Calu3 (cell line): ENCODE measurements at places on chromosomes 11 and 22.

DNA sequence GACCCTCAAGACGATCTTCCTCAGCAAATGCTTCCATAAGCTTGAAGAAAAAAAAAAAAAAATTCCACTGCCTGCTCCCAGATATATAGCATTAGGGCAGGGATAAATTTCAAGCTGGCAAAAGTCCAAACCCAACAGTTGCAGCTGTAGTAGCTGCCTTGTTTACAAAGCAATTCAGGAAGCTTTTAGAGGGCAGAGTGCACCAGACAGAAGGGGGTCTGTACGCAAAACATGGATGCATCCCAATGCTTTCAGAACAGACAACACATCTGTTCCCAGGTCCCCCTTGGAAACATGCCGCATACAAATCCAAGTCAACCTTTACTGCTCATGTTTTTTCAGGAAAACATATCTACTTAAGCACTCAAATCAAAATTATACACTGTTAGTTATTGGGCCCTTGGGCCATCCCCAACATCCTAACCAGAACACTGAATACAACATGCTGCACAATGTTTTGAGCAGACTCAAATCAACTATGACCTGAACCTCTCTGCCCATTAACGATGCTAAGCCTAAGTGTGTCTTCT lies 94.5 kb downstream of the CADM1 start:
- no peaks in the 10 kb centered on the region for H3K4me1 ChIP-seq
- H3K27ac ChIP-seq = no peak overlapping the region
- no peaks in the 10 kb centered on the region for H3K27me3 ChIP-seq
- DNase-seq = no peak
- H3K4me3 ChIP-seq = no peak overlapping the region

DNA sequence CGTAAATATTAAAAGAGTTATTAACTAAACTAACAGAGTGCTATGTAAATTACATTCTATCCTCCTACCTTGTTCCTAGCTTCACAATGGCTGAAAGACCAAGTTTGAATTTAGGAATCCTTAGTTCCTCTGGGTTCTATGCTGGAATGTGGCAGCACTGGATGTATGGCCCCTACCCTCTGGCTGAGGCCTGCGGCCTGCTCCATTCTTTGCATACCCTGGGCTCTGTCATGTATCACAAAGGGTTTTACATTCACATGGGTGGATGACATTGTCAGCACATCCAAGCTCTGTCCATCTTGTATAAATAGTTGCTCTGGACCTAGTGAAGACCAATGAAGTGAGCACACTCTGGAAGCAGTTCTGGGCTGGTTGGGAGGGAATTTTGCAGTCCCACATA lies 54.5 kb downstream of the AASDHPPT start:
- H3K4me1 ChIP-seq = peaks cover 6% of the 10 kb centered on the region
- H3K4me3 ChIP-seq = no peak overlapping the region
- no peaks in the 10 kb centered on the region for H3K36me3 ChIP-seq
- no peak overlapping the region for H3K27ac ChIP-seq
- peaks cover 25% of the 10 kb centered on the region for H3K27me3 ChIP-seq

DNA sequence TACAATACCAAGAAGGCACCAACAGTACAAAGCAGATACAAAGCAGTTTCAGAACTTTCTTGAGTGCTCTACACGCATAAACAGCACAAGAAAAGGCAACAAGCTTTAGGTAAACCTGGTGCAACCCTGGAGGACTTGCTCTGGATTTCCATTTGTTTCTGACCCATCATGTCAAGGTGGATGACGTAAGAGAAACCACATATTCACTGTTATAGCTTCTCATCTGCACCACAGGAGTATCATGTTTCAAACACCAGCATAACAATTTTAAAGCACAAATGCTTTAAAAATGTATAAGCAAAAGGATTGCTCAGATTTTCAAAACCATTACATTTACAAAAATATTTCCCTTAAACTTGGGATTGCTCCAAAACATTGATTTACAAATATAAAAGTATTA lies 25.0 kb upstream of the YPEL1 start:
- DNase-seq = no peak
- H3K4me3 ChIP-seq = no peak overlapping the region
- no peak overlapping the region for H3K27ac ChIP-seq
- no peaks in the 10 kb centered on the region for H3K27me3 ChIP-seq
- peaks cover 3% of the 10 kb centered on the region for H3K36me3 ChIP-seq
- peaks cover 6% of the 10 kb centered on the region for H3K4me1 ChIP-seq

DNA sequence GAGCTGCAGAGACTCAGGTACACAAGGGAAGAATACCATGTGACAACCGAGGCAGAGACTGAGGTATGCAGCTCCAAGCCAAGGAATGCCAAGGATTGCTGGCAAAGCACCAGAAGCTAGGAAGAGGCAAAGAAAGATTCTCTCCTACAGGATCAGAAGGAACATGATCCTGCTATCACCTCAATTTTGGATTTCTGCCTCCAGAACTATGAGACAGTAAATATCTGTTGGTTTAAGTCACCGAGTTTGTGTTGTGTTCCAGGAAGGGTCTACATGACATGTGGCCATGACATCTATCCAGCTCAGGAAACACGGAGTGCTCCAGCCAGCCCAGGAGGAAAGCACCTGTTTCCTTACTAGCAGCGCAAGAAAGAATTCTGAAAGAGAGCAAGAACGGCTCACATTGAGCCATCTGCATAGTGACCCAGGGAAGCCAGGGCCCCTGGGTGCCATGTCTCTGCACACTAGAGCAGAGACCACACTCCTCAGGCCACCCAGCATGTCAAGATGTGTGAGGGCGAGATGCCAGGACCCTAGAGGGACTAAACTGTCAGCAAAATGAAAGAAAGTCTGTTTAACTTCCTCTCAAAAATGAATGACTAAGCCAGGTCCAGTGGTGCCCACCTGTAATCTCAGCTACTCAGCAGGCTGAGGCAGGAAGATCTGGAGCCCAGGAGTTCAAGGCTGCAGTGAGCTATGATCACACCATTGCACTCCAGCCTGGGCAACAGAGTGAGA lies 35.6 kb upstream of the GALNT18 start:
- H3K27me3 ChIP-seq = peaks cover 70% of the 10 kb centered on the region
- no peaks in the 10 kb centered on the region for H3K4me1 ChIP-seq
- no peak overlapping the region for H3K4me3 ChIP-seq
- H3K27ac ChIP-seq = no peak overlapping the region
- no peaks in the 10 kb centered on the region for H3K36me3 ChIP-seq

DNA sequence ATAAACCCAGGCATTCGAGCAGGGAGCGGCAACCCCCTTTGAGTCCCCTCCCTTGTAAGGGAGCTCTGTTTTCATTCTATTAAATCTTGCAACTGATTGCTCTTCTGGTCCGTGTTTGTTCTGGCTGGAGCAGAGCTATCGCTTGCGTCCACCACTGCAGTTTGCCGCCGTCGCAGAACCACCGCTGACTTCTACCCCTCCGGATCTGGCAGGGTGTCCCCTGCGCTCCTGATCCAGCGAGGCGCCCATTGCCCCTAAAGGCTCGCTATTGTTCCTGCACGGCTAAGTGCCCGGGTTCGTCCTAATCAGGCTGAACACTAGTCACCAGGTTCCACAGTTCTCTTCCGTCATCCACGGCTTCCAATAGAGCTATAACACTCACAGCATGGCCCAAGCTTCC lies 10.4 kb upstream of the MS4A7 start:
- no peak overlapping the region for H3K4me3 ChIP-seq
- H3K27ac ChIP-seq = no peak overlapping the region
- H3K27me3 ChIP-seq = peaks cover 23% of the 10 kb centered on the region
- DNase-seq = no peak
- peaks cover 19% of the 10 kb centered on the region for H3K4me1 ChIP-seq

GRCh38 chr11:1292644-1293618 lies 16.5 kb downstream of the TOLLIP start:
- H3K27me3 ChIP-seq = no peaks in the 10 kb centered on the region
- no peak overlapping the region for H3K27ac ChIP-seq
- H3K4me1 ChIP-seq = no peaks in the 10 kb centered on the region
- no peak for DNase-seq
- H3K36me3 ChIP-seq = peaks cover 19% of the 10 kb centered on the region

- no peak overlapping the region for H3K27ac ChIP-seq
- H3K27me3 ChIP-seq = peaks cover 32% of the 10 kb centered on the region
- H3K4me1 ChIP-seq = no peaks in the 10 kb centered on the region
- H3K36me3 ChIP-seq = no peaks in the 10 kb centered on the region
- H3K4me3 ChIP-seq = no peak overlapping the region
These were observed 97.4 kb downstream of the MED15 start for GRCh38 chr22:20604776-20605221.

GRCh38 chr11:9992306-9992705 lies 301.7 kb downstream of the SBF2 start:
- DNase-seq = no peak
- H3K27ac ChIP-seq = no peak overlapping the region
- H3K36me3 ChIP-seq = no peaks in the 10 kb centered on the region
- no peak overlapping the region for H3K4me3 ChIP-seq

- H3K27ac ChIP-seq = no peak overlapping the region
- H3K36me3 ChIP-seq = peaks cover 4% of the 10 kb centered on the region
- no peaks in the 10 kb centered on the region for H3K27me3 ChIP-seq
These were observed 102.8 kb downstream of the EXT2 start for GRCh38 chr11:44198146-44198724.

DNA sequence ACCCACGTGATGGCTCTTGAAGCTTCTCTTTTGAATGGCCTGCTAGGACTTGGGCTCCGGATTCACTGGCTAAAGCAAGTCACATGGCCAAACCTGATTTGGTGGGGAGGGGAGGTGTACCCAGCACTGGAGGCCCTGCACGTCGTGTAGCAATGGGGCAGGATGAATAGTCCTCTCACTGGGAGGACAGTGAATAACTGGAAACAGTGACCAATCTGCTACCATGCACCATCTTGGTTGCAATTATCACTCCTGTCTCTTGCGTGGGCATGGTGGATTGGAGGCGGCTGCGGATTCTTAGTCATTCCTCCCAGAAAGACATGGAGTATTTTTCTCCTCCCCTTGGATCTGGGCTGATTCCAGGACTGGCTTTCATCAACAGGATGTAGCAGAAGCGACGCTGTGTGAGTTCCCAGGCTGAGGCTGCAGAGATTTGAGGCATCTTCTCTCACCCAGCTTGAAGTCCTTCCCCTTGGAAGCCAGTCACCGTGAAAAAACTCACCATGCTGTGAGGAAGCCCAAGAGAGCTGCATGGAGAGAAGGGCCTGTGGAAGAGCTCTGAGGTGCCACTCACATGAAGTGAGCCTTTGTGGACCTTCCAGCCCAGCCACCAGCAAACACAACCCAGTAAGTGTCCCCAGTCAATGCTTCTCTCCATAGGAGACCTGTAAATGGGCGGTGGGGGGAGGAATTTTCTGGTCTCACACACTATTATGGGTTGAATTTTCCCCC lies 70.4 kb downstream of the IGLL1 start:
- H3K36me3 ChIP-seq = no peaks in the 10 kb centered on the region
- no peaks in the 10 kb centered on the region for H3K4me1 ChIP-seq
- no peak overlapping the region for H3K4me3 ChIP-seq
- DNase-seq = no peak
- H3K27me3 ChIP-seq = peaks cover 3% of the 10 kb centered on the region
- H3K27ac ChIP-seq = no peak overlapping the region

- no peak for DNase-seq
- peaks cover 13% of the 10 kb centered on the region for H3K36me3 ChIP-seq
- peaks cover 49% of the 10 kb centered on the region for H3K27me3 ChIP-seq
- no peak overlapping the region for H3K4me3 ChIP-seq
- H3K4me1 ChIP-seq = peaks cover 9% of the 10 kb centered on the region
These were observed 3.7 kb upstream of the CHST1 start for GRCh38 chr11:45669146-45669545.

- H3K4me3 ChIP-seq = no peak overlapping the region
- H3K4me1 ChIP-seq = peaks cover 41% of the 10 kb centered on the region
- peaks cover 7% of the 10 kb centered on the region for H3K36me3 ChIP-seq
- no peaks in the 10 kb centered on the region for H3K27me3 ChIP-seq
These were observed 178.2 kb upstream of the TMEM45B start for GRCh38 chr11:129637473-129637872.

GRCh38 chr11:25198704-25199103 lies 701.9 kb downstream of the LUZP2 start:
- H3K27ac ChIP-seq = no peak overlapping the region
- H3K27me3 ChIP-seq = no peaks in the 10 kb centered on the region

DNA sequence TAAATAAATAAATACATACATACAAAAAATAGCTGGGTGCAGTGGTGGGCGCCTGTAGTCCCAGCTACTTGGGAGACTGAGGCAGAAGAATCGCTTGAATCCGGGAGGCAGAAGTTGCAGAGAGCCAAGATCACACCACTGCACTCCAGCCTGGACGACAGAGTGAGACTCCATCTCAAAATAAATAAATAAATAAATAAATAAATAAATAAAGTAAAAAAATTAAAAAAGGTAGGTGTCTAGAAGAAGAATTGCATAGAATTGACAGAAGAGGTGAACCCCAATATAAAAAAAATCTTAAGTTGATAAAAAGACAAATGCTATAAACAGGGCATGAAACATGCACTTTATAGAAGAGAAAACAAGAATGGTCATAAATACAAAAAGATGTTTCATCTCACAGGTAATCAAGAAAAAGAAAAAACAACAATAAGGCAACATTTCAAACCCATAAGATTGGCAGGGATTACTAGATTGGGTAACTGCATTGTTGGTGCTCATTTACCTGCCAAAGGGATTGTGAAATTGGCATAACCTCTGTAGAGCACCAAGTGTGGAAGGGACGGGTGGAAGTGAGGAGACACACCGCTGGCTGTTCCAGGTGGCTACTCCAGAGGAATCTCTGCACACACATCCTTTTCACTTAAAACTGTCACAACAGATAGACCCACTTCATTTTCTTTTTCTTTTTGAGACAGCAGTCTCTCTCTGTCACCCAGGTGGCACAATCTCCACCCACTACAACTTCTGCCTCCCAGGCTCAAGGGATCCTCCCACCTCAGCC lies 44.7 kb downstream of the NF2 start:
- H3K4me1 ChIP-seq = no peaks in the 10 kb centered on the region
- no peak overlapping the region for H3K27ac ChIP-seq
- peaks cover 29% of the 10 kb centered on the region for H3K36me3 ChIP-seq
- no peak overlapping the region for H3K4me3 ChIP-seq
- DNase-seq = no peak

- DNase-seq = no peak
- peaks cover 3% of the 10 kb centered on the region for H3K27me3 ChIP-seq
- no peaks in the 10 kb centered on the region for H3K36me3 ChIP-seq
- H3K4me3 ChIP-seq = no peak overlapping the region
- no peak overlapping the region for H3K27ac ChIP-seq
These were observed 88.3 kb downstream of the EFCAB6 start for GRCh38 chr22:43723816-43724215.

GRCh38 chr11:10326012-10326964 lies 21.4 kb downstream of the ADM start:
- peaks cover 27% of the 10 kb centered on the region for H3K4me1 ChIP-seq
- H3K27ac ChIP-seq = no peak overlapping the region
- H3K4me3 ChIP-seq = no peak overlapping the region
- DNase-seq = peak; percentile 45
- peaks cover 6% of the 10 kb centered on the region for H3K36me3 ChIP-seq

- H3K4me3 ChIP-seq = no peak overlapping the region
- H3K27me3 ChIP-seq = peaks cover 27% of the 10 kb centered on the region
- no peaks in the 10 kb centered on the region for H3K36me3 ChIP-seq
- H3K4me1 ChIP-seq = no peaks in the 10 kb centered on the region
These were observed 826.3 kb downstream of the DLG2 start for GRCh38 chr11:84800755-84801346.

DNA sequence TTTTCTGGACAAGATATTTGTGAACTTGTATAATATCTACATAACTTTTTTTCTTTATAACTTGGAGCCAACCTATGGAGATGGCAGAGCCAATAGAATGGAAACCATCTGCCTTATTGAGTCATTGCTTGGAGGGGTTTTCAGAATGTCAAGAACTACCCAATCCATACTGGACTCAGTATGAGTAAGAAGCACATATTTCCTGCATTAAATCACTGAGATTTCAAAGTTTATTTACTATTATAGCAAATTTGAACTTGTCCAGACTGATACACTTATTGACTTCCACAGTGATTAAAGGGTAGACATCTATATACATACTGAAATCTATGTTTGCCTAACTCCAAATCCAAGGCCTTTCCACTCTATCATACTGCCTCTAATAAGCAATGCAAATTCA lies 704.0 kb downstream of the KCNA4 start:
- no peaks in the 10 kb centered on the region for H3K36me3 ChIP-seq
